Fibroblast of the aortic adventitia (primary cell): ENCODE measurements at places on chromosomes 7 and 10.

GRCh38 chr10:32795598-32796183 is 162.3 kb downstream of the ITGB1 start:
- peak; percentile 61 for DNase-seq

- no peak for DNase-seq
These were observed 1285.1 kb downstream of the XPNPEP1 start for GRCh38 chr10:108638225-108638624.

GRCh38 chr10:77041636-77042258 is 595.9 kb downstream of the KCNMA1 start:
- DNase-seq, result no peak

DNA sequence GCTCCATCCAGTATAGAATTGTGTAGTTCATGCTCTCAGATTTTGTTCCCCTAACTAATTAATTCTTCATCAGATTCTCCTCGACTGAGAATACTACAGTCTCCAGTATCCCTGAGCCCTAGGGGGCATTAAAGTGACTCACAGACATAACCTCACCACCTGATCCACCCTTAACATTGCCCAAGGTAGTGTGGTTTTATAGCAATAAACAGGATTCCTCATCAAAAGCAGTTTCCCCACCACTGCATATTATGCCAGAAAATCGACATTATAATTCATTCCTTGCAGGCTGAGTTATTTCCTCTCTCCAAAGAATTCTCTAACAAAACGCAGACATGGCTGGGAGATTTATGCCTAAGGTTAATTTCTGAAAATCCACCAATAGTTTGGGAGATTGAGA is 1402.5 kb upstream of the CELF2 start:
- no peak for DNase-seq

DNA sequence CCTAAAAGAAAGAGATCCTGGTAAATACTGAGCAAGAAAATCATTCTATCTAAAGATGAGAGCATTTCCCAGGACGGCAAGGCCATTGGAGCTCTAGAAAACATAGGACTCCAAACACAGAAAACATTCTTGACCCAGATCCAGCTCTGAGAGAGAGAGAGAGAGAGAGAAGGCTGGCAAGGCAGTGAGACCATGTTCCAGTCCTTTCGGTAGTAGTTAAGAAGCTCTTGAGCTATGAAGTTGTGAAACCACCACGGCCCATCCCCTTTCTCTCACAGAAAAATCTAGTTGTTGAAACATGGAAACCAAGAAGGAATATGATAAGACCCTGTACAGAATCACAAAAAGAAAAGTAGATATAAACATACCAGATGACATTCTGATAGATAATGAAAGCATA is 212.4 kb upstream of the NPSR1 start:
- no peak for DNase-seq

- DNase-seq, result peak; percentile 84
These were observed 65.9 kb upstream of the CC2D2B start for GRCh38 chr10:95841661-95842498.

DNA sequence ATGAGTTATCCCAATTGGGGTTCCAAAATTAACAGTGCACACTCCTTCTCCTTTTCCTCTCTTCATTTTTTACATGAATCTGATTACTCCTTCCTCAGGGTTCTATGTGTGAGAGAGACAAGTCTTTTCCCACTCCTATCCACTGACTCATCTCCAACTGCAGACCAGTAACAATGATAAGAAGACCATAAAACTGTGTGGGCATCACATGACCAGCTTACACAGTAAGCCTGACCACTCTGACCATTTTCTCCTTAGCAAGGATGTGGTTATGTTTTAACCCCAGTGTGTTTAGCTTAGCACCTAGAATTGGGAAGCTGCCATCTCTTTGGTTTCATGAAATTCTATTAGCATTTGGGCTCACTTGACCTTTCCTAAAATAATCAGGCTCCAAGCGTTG is 145.0 kb upstream of the CALCR start:
- DNase-seq, result peak; percentile 49
